ENCODE measurements at places on chromosomes 6 and 20.

DNA sequence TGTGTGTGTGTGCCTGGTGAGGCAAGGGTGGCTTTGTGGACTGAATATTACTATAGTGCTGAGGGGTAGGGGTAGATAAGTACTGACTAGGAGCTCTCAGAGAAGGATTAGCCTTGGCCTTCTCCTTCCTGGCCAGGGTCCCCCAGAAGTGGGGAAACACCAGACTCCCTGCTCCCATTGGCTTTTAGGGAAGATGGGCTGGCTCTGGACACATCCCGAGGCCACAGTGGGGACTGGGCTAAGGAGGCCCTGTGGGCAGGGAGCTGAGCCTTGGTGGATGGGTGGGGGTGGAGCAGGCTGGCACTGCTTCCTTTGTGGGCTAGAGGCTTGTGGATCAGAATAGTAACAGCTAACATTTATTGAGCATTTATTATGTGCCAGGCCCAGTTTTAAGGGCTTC lies 3.1 kb downstream of the EPB41L1 start:
- no peak for DNase-seq

GRCh38 chr20:22771706-22772105 lies 187.3 kb upstream of the FOXA2 start:
- no peak for DNase-seq

- DNase-seq, result no peak
Measured at GRCh38 chr20:32501709-32502108, 83.4 kb downstream of the NOL4L start.

GRCh38 chr6:163965426-163966348 lies 551.2 kb downstream of the QKI start:
- DNase-seq, result no peak

- no peak for DNase-seq
Measured at GRCh38 chr20:6299456-6299855, 176.6 kb upstream of the FERMT1 start.

DNA sequence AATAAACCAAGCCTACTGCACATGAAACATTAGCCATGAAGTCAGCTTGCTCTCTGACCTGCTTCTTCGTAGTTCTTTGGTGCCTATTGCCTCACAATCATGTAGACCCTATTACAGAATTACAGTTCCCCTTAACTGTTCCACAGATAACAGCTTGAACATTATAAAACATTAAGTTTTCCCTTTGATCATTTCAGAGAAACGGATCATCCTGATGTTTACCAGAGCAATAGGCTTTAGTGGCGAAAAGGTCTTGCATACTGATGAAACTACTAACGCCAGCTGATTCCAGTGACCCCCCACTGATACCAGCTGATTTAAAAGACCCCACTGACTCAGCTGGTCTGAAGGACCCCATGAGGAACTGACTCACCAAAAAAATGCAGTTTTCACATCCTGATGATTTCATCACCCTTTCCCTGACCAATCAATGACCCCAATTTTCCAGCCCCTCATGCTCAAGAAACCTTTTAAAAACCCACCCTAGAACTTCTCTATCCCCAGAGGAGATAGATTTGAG lies 39.4 kb upstream of the MLIP start:
- no peak for DNase-seq

- DNase-seq, result no peak
Measured at GRCh38 chr6:2213086-2213485, 32.3 kb downstream of the GMDS start.

DNA sequence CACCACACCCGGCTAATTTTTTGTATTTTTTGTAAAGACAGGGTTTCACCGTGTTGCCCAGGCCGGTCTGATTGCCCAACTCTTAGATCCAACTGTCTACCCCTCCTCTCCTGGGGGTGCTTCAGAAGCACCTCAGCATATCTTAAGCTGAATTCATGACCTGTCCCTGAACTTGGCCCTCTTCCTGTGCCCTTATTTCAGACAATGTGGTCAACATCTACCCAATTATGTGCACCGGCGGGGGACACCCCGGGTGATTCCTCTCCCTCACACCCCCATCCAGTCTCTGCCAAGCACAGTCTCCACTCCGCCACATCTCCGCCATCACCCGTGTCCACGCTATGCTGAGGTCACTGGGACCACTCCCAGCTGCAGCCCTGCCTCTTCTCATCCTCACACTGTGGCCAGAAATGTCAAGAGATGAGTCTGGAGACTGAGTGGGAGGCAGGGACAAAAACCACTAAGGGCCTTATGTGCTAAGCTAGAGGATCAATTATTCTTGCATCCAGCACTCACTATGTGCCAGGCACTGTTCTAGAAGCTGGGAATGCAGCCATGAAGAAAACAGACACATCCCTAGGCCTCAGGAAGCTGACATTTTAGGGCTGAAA lies 111.9 kb downstream of the ARMC2 start:
- no peak for DNase-seq

DNA sequence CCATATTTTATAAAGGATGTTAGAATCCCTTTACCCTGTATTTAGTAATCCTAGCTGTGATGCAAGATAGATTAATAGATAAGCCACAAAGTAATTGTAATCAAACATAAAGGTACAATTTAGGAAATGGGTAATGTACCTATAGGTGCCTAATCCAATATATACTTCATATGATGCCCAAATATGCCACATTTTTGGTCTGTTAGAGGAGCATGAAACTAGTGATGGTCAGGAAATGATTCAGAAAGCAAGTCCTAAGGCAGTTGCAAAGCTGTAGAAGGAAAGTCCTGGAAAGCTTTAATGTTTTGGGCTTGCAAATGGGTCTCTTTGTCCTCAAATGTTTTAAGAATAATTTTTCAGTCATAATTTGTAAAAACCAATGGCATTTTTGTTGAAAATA lies 76.6 kb upstream of the PTPRK start:
- no peak for DNase-seq

- DNase-seq, result no peak
Measured at GRCh38 chr6:23097566-23097965, 528.2 kb downstream of the HDGFL1 start.

- DNase-seq, result no peak
Measured at GRCh38 chr6:10272591-10272990, 142.3 kb downstream of the TFAP2A start.

DNA sequence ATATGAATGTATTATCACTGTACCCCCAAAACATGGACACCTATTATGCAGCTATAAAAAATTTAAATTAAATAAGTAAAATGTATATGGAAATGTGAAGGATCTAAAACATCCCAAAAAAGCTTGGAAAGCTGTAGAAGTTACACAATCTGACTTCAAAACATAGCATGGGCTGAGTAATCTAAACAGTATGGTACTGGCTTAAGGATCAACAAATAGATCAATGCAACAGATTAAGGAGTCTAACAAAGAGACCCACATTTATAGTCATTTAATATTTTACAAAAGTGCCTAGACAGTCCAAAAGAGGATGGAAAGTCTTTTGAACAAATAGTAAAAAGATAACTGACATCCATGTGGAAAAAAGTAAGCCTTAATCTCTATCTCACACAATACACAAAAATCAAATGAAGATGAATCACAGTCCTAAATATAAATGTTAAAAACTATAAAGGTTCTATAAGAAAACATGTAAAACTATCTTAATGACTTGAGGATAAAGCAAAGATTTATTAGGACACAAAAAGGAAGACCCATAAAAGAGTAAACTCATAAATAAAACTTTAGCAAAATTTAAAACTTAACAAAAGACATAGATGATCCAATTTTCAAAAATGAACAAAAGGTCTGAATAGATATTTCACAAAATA lies 46.8 kb downstream of the RANBP9 start:
- DNase-seq, result no peak

- DNase-seq, result no peak
Measured at GRCh38 chr6:158892266-158892665, 73.1 kb upstream of the EZR start.

DNA sequence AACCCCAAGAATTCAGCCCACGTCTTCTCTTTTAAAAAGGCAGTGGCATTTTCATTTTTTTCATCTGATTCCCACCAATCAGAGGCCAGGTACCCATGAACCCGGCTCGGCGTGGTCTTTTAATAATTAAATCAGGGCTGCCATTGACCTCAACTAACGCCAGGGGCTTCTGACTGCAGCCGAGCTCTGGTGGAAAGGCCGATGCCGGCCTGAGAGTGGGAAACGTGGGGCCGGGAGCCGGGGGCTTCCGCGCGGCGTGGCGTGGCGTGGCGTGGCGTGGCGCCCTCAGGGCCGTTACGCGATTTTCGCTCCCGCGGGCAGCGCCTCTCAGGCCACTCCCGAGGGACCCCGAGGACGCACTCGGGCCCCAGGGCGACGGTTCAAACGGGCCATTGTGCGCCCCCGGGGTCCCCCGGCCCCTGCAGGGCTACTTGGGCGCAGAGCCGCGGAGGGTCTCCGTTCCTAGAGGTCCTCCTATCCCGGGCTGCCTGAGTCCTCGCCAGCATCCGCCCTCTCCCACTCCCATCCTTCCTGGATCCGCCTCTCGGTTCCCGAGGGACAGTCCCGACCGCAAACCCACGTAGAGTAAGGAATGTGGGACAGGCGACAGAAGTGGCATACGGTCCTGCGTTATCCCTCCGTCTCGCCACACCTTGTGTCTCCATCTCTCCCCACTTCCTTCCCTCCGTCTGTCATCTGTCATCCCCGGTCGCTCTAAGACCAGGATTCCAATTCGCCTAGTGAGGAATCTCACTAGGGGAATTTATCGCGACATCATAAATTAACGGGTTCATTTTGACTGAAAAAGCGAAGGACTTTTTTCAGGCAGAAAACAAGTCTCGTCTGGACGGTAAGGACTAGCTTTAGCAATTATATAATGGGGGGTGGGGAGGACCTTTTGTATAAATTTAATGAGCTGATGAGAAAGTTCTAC lies 876 bp upstream of the TBPL1 start:
- DNase-seq, result peak; percentile 69

DNA sequence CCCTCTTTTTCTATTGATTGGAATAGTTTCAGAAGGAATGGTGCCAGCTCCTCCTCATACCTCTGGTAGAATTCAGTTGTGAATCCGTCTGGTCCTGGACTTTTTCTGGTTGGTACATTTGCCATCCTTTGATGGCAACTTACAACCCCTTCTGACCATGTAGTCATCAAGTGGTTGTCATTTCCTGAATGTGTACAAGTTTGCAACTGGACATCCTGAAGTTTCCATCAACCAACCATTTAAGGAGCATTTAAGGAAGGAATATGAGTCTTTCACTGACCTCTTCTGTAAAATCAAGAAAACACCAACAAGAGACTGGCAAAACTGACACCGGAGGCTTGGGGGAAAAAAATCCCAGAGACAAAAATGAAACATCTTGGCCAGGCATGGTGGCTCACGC lies 97.4 kb downstream of the RIN2 start:
- DNase-seq, result no peak

GRCh38 chr6:1328129-1328800 lies 16.4 kb downstream of the FOXQ1 start:
- DNase-seq, result no peak

DNA sequence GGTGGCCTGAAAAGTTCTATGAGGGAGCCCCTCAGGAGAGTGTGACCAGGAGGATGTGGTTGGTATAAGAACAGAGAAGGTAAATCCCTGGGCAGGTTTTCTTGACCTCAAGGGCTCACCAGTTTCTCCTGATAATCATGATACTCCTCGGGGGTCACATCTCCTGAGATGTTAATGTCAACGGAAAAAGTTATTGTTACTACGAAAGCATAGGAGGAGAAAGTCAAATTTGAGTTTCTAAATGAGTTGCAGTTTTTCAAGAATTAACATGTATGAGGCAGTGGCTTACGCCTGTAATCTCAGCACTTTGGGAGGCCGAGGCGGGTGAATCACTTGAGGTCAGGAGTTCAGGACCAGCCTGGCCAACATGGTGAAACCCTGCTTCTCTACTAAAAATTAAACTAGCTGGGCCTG lies 23.4 kb downstream of the MGME1 start:
- peak; percentile 56 for DNase-seq

DNA sequence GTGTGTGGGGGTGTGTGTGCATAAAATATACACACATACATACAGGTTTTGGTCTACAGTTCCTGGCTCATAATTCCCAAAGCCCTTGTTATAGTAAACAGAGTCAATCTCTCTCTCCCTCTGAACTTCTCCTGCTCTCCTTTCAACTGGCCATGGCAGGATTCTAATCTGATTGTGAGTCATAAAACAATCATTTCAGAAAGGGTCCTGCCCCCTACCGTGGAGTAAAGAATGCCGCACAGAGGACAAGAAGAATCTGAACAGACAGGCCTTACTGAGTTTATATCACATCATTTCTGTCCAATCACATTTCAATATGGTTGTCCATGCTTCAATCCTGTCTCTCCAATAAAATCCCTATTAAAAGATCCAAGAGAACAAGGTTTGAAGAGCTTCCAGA lies 416.9 kb downstream of the FRK start:
- no peak for DNase-seq

DNA sequence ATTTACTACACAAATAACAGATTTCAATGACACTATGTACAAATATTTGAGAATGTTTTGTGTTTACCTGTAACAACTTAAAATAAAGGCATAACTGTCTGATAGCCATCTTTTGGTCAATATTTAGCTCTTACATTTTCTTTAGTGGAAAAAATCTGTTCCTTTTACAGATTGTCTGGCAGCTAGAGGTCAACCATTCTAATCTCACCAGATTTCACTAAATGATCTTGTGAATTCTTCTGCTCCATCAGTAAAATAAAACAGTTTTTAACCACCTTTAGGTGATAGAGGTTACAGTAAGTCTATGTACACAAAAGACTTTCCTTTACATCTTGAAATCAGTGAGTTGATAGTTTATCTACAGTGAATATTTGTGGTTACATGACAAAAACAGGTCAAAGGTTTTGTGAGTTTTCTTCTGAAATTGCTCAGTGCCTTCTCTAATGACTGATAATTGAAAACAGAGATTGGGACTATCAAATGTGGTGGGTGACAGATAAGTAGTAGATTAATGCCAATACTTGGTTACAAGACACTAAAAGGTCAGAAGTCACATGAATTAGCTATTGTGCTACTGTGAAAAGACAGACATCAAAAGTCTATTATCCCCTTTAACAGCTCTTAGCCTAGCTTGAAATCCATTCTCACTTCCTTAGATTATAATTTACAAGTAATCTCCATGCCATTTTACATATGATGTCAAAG lies 47.4 kb downstream of the BMP5 start:
- no peak for DNase-seq

DNA sequence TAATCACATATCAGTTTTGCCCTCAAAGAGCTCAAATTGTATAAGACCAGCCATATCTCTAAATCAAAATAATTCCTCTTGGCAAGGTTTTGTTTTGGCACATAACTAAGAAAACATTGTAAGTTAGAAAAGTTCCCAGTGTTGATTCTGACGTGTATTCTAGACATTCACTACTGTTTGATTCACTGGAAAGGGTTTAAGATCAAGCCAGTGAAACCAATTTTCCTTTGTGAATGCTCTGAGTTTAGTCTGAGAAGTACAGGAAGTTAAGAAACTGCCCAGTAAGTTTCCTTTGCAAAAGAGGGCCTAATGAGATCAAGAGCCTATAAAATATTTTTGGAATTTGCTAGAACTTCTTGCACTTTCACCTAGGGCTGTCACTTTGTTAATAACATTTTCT lies 143.0 kb downstream of the FNDC1 start:
- DNase-seq, result no peak

GRCh38 chr6:1024587-1024986 lies 287.3 kb upstream of the FOXQ1 start:
- no peak for DNase-seq

GRCh38 chr6:112833581-112834131 lies 486.5 kb downstream of the RFPL4B start:
- no peak for DNase-seq

GRCh38 chr20:59825944-59826759 lies 107.3 kb downstream of the SYCP2 start:
- peak; percentile 10 for DNase-seq

All from GM13976 (cell line).